ENCODE measurements at places on chromosomes 1 and 21. TPM values are rescaled to one million over a fixed set of nuclear protein-coding genes. Genes with fewer than 3 reads are reported as not detected.

The ZFYVE9 gene
- 5.6 TPM for total RNA-seq

DNA sequence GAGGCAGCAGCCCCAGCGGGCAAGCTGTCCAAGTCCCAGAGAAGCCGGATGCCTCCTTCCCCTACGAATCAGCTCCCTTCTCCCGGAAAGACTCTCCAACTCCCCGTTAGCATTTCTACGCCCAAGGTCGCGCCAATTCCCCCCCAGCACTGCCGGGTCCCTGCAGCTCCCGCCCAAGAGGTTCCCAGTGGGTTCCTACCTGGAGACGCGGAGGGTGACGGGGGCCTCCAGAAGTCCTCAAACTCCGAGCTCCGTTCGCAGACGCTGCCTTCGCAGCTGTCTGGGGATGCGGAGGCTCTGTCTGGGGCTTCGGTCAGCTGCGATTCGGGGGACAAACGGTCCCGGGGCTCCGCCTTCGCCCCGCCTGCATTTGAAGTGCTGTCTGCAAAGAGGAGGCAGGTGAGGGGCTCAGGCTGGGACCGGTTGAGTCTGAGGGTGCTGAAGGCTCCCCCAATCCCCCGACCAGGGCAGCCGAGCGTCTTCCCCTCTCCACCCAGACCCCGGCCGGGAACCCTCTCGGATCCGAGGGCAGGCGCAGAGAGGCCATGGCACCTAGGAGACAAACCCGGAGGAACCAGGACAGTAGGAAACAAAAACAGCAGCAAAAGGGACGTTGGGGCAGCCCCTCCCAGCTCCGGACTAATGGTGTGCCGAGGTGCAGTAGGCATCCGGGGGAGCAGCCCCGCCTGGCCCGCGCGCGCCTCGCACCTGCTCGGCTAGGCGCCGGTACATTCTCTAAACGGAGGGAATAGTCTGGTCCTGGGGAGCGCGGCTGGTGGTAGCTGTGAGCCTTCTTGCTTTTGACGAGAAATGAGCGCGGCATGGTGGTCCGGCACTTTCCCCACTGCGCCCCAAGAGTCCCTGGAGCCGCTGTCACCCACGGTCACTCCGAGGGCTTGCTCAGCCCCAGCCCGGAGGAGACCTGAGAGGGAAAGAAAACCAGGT lies 3.8 kb downstream of the GFI1 start:
- no peaks in the 10 kb centered on the region for H3K27me3 ChIP-seq
- H3K4me1 ChIP-seq: peaks cover 42% of the 10 kb centered on the region
- peak; percentile 60 for DNase-seq
- H3K36me3 ChIP-seq: peaks cover 68% of the 10 kb centered on the region
- peak overlapping the region; percentile 98 for H3K27ac ChIP-seq

DNA sequence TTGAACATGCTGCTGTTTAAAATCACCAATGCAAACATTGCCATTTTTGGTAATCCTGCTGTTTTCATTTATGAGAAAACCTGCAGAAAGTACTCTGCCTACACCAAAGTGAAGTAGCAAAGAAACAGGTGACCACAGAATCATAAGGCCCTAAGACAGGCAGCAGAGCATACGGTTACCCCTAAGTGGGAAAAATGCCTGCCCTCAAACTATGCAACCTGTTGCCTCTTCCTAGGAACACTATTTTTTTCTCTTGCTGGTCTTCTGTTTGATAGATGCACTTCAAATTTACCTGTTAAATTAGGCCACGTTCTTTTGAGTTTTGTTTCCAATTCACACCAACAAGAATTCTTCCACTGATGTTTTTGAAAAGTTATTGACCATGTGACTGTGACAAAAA lies 89.5 kb upstream of the RAB4A start:
- no peaks in the 10 kb centered on the region for H3K27me3 ChIP-seq
- H3K4me3 ChIP-seq: no peak overlapping the region
- no peak overlapping the region for H3K27ac ChIP-seq
- H3K4me1 ChIP-seq: peaks cover 4% of the 10 kb centered on the region
- no peak for DNase-seq
- H3K36me3 ChIP-seq: no peaks in the 10 kb centered on the region

The SYCP1 gene
- total RNA-seq: not detected

DNA sequence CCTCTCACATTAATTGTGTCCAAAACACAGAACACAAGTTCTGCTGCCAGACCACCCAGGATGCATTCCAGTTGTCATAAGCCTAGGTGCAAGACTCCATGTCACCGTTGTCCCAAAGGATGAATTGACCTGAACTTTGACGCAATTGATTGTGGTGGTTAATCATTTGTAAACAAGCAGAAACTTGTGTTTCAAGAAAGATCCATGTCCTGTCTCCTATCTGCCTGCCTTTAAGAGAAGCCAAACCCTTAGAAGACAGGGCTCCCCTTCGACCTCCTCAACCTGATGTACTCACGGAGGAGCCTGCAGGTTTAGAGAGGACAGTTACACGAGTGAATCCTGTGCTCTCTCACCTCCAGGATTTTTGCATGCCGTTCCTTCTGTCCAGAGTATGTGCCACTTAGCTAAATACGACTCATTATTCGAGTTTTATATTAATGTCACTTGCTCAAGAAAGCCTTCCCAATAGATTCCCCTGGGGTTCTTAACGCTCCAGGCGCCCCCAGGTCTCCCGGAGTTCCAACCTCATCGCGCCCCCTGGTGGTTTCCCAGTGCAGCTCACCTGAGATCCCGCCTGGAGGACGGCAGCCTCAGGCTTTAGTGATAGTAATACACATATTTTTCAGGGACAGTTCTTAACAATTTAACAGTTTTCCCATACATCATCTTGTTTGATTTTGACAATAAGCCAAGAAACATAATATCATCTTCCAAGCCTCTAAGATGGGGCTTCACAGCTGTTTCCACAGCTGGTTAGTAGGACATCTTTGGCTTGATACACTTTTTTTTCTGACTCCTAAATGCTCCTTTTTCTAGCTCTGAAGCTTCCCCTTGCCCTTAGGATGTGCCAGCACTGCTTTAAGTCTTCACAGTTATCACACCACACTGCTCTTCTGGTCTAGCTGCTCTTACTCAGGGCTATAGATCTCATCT lies 2.4 kb upstream of the C8B start:
- H3K4me3 ChIP-seq: no peak overlapping the region
- no peak overlapping the region for H3K27ac ChIP-seq
- no peaks in the 10 kb centered on the region for H3K36me3 ChIP-seq
- H3K4me1 ChIP-seq: no peaks in the 10 kb centered on the region
- H3K27me3 ChIP-seq: peaks cover 8% of the 10 kb centered on the region
- peak; percentile 3 for DNase-seq

DNA sequence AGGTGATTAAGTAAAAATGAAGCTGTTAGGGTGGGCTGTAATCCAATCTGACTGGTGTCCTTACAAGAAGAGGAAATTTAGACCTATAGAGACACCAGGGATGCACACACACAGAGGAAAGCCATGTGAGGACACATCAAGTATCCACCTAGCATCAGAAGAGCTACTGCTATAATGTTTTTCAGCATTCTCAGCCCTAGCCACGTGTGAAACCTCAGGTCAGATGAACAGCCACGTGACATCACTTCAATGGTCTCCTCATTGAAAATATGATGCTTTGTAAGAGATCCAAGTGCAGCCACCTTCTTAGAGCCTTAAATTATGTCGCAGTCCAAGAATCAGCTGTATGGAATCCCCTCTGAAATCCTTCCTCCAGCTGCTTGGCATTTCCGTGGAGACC lies 65.1 kb downstream of the C1orf87 start:
- no peaks in the 10 kb centered on the region for H3K4me1 ChIP-seq
- H3K27ac ChIP-seq: no peak overlapping the region
- peak; percentile 12 for DNase-seq
- no peaks in the 10 kb centered on the region for H3K36me3 ChIP-seq
- H3K4me3 ChIP-seq: no peak overlapping the region

- no peak overlapping the region for H3K4me3 ChIP-seq
- peaks cover 37% of the 10 kb centered on the region for H3K4me1 ChIP-seq
- DNase-seq: no peak
- H3K27me3 ChIP-seq: no peaks in the 10 kb centered on the region
- no peak overlapping the region for H3K27ac ChIP-seq
- no peaks in the 10 kb centered on the region for H3K36me3 ChIP-seq
Observed at GRCh38 chr1:154467434-154468102, 34.5 kb upstream of the TDRD10 start.

GRCh38 chr21:43585924-43586413 lies 73.3 kb downstream of the HSF2BP start:
- H3K27ac ChIP-seq: no peak overlapping the region
- H3K27me3 ChIP-seq: no peaks in the 10 kb centered on the region
- DNase-seq: no peak
- no peaks in the 10 kb centered on the region for H3K36me3 ChIP-seq
- no peak overlapping the region for H3K4me3 ChIP-seq

DNA sequence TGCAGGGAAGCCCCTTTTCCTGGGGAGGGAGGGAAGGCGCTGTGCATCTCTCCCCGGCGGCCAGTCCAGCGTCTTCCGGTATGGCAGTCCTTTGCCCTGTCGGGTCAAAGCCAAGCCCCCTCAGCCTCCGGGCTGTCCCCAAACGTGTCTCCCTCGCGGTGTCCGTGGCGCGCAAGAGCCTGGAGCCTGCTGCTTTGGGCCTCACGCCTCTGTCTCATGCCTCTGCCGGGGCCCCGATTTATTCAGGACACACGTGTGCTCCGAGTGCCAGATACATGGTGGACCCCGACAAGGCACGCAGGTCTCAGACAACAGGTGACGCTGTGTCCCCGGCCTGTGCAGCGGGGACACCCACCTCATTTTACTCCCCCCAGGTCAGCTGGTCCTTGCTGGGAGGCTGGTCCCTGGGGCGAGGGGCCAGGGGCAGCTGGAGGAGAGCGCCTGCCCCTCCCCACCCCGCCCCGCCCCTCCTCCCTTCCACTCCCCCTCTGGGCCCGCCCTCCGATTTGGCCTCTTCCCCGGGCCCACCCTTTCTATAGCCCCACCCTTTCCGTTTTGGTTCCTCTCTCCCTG lies 176.7 kb downstream of the CAMTA1 start:
- peak overlapping the region; percentile 92 for H3K27ac ChIP-seq
- H3K36me3 ChIP-seq: no peaks in the 10 kb centered on the region
- peaks cover 18% of the 10 kb centered on the region for H3K4me1 ChIP-seq
- DNase-seq: no peak

DNA sequence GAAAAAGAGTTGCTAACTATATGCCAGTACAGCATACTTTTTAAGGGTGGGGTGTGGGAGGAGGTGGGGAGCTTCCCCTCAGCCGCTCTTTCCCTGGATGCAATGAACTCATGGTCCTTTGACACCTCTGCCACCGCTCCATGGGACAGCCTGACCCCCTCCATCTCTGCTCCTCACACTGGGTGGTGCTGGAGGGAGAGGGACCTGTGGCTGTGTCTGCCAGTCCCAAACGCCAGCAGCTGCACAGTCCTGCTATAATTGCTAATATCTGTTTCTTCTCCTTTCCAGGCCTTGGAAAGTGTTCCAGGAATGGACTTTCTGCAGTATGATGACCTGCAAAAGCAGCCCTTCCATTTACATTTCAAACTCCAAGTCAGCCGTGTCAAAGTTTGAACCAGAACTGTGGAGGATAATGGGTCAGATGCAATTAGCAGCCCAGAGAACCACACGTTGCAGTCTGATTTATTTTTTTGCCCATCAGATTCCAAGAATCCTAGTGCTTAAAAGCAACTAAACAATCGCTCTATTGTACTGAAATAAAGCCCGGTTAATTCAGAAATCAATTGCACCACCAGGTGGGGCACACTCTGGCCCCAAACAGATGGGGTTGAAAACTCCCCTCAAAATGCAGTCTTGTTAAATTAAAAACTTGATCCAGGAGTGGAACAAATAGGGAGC lies 160.7 kb upstream of the LMO4 start:
- no peak for DNase-seq
- no peaks in the 10 kb centered on the region for H3K4me1 ChIP-seq
- H3K4me3 ChIP-seq: no peak overlapping the region
- H3K36me3 ChIP-seq: no peaks in the 10 kb centered on the region
- peaks cover 24% of the 10 kb centered on the region for H3K27me3 ChIP-seq

DNA sequence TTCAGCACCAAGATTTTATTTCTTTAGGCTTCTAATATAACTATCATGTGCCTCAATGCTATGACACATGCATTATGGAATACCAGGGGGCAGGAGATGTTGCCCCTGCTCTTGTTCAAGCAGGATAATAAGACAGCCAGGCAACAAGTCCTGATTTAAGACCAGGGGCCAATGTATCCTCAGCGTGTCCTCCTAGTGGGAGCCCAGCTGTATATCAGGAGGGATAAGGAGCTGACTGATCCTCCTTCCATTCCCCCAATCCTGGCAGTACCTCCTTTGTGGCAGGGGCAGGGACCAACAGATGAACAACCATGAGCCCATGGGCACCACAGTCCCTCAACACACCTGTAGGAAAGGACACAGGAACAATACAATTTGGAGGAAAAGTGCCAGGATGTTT lies 29.3 kb downstream of the SORT1 start:
- H3K4me3 ChIP-seq: no peak overlapping the region
- DNase-seq: no peak
- no peak overlapping the region for H3K27ac ChIP-seq
- peaks cover 16% of the 10 kb centered on the region for H3K27me3 ChIP-seq

DNA sequence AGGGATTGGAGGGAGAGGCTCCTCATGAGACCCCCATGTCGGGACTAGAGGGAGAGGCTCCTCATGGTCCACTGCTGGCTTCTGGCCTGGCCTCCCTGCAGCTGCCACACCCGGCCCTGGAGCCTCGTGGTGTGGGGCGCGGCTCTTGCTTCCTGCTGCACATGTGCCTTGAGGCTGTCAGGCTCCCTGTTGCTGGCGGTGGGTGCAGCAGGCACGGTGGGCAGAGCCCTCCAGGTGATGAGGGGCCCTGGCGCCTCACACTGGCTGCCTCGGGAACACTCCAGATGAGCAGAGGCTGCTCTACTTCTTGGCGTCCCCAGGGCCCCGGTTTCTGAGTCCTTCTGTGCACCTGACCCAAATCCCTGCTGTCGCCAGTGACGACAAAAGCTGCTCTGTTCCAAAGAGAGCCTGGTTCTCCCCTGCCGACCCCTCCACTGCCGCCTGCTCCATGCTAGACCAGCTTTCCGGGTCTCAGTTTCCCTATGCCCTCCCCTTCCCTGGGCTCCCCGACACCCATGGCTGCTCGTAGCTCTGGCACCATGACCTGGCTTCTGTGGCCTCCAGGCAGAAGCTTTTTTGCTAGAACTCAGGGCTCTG lies 9.7 kb upstream of the ATAD3B start:
- peak overlapping the region; percentile 15 for H3K4me3 ChIP-seq
- no peak for DNase-seq
- H3K27me3 ChIP-seq: no peaks in the 10 kb centered on the region
- no peaks in the 10 kb centered on the region for H3K36me3 ChIP-seq

The CD52 gene
- total RNA-seq: 344 TPM

- peaks cover 11% of the 10 kb centered on the region for H3K27me3 ChIP-seq
- H3K4me1 ChIP-seq: peaks cover 33% of the 10 kb centered on the region
- peaks cover 3% of the 10 kb centered on the region for H3K36me3 ChIP-seq
Observed at GRCh38 chr21:33402001-33402979, 923 bp upstream of the IFNGR2 start.

- H3K36me3 ChIP-seq: no peaks in the 10 kb centered on the region
- no peak for DNase-seq
- no peak overlapping the region for H3K27ac ChIP-seq
- H3K4me1 ChIP-seq: no peaks in the 10 kb centered on the region
Observed at GRCh38 chr1:178142806-178143205, 48.9 kb downstream of the RASAL2 start.
